T follicular helper cell (primary cell): ENCODE measurements at places on chromosomes 6 and 20.
A peak's percentile ranks its signal among the peaks of the same experiment; 100 is the strongest.

- DNase-seq: no peak
Observed at GRCh38 chr6:2688401-2689064, 62.2 kb downstream of the MYLK4 start.

GRCh38 chr6:14025160-14025559 lies 92.4 kb upstream of the CD83 start:
- no peak for DNase-seq

GRCh38 chr6:149211046-149211571 lies 106.4 kb upstream of the TAB2 start:
- no peak for DNase-seq

DNA sequence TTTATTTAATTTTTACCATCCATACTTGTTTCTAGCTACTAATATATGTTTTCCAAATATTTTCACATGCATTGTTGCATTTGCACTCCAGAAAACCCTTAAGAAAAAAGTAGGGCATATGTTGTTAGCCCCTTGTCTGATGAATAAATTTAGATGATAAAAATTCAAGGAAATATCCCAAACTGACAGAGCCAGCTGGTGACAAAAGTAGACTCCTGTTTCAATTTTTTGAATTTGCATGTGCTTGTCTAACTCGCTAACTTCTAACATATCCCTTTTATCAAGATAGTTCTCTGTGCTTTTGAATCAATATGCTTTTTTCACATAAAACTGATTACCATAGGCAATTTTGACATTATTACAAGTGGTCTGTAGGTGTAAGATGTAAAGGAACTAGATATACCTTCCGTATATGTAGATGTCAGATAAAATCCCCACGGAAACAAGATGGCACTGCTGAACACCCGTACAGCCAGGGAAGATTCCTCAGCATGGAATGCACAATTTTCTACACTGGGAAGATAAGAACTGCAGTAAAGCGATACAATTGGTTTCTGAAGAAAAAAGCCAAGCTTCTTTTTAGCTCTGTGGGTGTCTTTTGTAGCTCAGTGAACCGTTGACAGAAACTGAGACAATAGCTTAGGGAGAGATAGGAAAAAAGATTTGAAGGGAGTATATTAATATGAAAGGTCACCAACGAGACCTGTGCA lies 437.6 kb upstream of the RNF217 start:
- DNase-seq: no peak

DNA sequence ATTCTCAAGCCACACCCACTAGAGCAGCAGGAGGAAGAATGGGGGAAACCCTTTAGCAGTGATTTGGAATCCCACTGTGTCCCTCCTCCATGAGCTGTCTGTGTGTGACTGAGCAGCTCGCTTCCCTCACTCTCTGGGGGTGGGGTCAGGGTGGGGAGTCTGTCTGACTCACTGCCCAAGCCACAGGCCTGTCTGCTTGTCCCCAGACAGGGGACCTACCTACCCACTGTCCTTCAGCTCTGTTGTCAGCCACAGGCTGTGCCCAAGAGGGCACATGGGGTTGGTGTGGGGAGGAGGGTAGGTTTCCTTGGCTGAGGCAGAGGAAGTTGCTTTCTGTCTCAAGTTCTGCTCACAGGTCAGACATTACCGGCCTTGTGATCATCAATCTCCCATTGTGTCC lies 127.0 kb downstream of the MAFB start:
- no peak for DNase-seq

DNA sequence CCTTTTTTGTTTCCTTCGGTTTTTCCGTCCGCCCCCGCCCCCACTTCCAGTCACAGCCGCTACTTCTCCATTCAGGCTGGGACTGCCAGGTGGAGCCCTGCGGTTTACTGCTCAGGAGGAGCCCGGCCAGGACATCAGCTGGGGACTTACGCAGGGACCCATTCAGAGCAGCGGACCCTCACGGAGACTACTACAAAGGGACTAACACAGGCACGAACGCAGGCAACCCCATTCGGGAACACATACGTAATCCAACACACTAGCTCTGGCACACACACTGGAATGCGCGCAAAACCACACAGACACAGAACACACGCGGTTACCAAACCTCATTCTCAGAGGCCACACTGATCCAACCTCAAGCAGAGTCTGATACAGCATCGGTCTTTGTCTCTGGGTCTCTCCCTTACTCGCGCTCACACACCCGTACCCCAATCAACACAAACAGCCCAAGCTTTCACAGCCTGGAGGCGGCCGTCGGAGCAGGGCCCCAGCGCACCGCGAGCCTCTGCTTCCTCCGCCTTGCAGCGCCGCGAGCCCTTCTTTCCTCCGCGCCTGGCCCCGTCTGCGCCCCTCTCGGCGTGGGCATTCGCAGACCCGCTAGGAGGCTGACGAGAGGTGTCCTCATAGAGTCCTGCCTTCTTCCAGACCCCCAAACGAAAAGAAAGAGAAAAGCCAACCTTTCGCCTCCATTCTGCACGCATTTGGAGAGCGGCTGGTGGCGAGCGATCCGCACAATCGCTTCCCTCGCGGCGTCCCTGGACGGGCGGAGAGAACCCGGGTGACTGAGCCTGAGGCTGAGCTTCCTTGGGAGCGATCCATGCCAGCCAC lies 1.1 kb upstream of the SLC32A1 start:
- DNase-seq: no peak

DNA sequence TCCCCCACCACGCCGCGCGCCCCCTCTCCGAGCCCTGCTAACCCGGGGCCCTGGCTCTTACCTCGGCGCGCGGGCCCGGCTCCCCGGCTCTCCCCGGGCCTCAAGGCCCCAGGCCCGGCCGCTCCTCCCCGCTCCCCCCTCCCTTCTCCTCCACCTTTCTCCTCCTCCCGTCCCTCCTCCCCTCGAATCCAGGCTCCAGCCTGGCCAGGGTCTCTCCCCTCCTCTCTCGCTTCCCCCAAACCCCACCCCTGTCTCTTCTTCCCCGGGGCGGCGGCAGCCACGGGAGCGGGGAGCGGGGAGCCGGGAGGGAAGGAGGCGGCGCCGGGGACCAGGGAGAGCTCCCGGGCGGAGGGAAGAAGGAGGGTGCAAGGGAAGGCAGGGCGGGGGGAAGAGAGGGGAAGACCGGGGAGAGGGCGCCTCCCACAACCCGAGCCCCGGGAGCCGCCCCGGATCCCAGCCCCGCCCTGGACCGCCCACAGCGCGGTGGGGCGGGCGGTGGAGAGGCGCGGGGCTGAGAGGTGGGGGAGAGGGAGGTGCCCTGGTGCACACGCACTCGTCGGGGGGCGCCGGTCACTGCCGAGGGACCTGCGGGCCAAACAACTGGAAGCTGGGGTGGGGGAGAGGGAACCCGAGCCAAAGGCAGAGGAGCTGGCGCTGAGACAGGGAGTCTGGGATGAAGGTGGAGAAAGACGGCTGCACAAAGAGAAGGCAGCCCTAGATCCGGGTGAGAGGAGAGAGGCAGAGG lies at the start of gene GABBR1:
TSS of gene GABBR1 (minus strand) at position 395 of the 745 bp plus-strand sequence. CDS start 798 bp downstream, outside the sequence.
- peak; percentile 64 for DNase-seq

- no peak for DNase-seq
Observed at GRCh38 chr20:35876033-35876320, 78.3 kb downstream of the SCAND1 start.

DNA sequence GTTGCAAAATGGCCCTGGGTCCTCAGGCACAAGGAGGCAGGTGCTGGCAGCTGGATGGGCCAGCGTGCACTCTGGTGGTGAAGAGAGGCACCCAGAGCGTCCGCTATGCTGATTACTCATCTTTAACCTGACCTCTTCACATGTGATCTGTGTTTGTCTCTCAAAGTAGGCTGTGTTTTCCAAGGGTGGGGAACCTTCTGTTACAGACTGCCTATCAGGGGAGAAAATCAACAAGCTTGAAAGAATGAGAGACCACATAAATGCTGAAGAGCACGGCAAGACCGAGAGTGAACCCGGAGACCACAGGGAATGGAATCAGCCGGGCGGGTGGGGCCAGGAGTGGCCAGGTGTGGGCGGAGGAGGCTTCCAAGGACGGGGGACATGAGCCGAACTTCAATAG lies 16.2 kb downstream of the BNIP5 start:
- no peak for DNase-seq

GRCh38 chr20:42706759-42707158 lies 482.9 kb downstream of the PTPRT start:
- no peak for DNase-seq

GRCh38 chr20:56634735-56635385 lies 5.8 kb downstream of the TFAP2C start:
- no peak for DNase-seq

- no peak for DNase-seq
Observed at GRCh38 chr6:161038229-161039031, 46.9 kb downstream of the MAP3K4 start.

GRCh38 chr6:1719922-1720321 lies 110.2 kb downstream of the FOXC1 start:
- DNase-seq: no peak

- DNase-seq: no peak
Observed at GRCh38 chr6:140784573-140784972, 1348.2 kb upstream of the GJE1 start.

DNA sequence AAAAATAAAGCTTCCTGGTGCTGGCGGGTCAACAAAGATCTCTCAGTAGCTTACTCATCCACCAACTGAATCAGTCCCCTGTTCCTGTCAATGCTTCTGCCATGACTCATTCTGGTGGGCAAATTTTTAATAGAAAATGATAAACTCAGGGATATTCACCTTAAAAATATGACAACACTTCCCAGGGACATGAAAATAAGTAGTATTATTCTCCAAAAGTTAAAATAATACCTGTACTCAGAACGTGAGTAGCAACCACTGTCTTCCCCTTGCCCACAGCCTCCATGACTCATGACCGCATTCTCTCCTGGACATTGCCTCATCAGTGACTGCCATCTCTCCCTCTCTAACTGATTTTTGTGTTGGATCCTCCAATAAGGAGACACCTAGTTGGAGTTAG lies 552.3 kb downstream of the KIF16B start:
- DNase-seq: no peak

DNA sequence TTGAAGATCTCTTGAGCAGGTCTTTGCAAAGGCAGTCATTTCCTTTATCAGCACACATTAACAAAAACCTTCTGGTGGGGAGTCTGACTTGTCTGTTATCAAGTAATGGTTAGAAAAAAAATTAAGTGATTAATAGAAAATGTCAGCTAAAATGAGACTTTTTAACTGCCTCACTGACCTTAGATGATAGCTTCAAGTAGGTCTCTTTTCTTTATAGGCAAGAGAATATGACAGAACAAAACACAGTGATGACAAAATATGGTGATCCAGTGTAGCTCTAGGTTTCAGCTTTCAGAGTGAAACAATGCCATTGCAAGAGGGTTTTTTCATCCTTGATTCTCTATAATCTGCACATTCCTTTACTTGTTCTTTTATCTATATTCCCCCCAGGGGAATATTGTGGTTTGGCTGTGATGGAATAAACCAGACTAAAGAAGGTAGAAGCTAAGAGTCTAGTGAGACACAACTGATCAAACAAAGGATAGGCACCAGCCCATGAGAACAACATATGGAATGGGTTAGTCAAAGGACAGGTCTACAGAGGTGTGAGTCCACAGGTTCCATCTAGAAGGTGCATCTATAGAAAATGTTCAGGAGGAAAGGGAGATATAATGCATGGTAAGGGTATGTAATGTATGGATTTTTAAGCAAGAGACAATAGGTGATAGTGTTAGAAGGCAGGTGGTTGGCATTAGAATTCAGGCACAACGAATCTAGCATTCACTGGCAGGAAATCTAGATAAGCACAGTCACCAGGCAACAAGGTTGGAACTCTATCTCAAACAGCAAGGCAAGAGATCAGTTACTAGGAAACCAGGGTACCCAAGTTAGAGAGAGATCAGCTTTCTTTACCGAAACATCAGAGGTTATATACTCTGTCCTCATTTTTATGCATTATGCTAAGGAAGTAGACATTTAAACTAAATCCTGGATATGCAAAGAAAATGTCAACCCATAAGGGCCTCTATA lies 228.9 kb upstream of the SMLR1 start:
- DNase-seq: no peak

- DNase-seq: no peak
Observed at GRCh38 chr6:27870291-27870870, 41.8 kb downstream of the OR2B2 start.

DNA sequence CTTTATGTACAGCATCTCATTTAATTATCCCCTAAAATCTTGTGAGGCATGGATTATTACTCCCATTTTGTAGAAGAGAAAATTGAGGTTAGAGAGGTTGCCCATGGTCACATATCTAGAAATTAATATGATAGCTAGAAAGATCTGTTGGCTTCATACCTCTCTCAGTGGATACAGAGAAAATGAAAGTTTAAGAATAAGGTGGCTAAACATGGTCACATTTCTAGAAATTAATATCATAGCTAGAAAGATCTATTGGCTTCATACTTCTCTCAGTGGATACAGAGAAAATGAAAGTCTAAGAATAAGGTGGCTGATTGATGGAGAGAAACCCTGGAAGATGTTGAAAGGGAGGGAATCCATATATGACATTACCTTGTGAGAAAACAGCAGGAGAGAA lies 260.7 kb upstream of the MAN1A1 start:
- DNase-seq: no peak

- DNase-seq: no peak
Observed at GRCh38 chr20:57807401-57808263, 97.8 kb upstream of the PMEPA1 start.

DNA sequence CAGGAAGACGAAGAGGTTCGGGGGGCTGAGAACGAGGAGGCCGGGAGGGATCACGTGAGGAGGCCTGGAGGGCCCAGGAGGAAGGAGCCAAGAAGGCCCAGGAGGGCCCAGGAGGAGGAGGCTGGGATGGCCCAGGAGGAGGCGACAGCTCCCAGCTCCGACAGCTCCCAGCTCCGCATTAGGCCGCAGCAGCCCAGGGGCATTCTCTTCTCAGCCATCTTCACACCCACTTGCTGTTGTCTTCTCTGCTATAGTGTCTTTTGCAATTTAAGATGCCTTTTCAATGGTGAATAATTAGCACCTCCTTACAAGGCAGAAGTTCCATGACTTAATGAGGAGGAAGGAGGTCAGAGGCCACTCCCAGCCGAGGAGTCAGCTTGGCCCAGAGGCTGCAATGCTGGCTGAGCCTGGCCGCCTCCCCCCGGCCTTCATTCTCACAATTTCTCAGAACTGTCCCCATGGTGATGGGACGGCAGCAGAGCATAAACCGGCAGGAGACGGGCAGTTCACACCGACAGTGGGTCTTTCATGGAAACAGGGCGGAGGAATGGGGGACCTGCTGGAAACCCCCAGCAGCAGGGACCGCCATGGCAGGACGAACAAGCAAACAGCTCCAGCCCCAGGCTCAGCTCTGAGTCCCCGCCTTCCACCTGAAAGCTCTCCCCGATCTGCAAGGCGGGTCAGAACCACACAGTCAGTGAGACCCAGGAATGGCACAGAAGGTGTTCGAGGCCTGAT lies 45.1 kb downstream of the WDR27 start:
- DNase-seq: no peak

DNA sequence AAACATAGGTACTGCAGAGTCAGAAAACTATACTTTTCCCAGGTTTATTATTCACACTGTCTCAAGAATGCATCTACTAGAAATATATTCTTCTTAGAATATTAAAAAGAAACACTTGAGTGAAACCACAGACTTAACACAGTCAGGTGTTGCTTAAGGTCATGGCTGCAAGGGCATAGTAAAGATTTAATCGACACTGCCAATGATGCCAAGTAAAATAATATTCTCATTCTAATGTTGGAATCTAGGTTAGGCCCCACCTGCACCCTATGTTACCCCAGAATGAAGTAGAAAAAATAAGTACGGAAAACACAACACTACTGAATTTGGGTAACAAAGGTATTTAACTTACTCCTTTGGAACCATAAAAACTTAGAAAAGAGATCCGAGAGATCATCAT lies 155.0 kb downstream of the RALGAPA2 start:
- DNase-seq: no peak
